ENCODE measurements at places on chromosomes 2 and 18.

- no peak for DNase-seq
These were observed 45.3 kb upstream of the CCBE1 start for GRCh38 chr18:59742325-59743111.

DNA sequence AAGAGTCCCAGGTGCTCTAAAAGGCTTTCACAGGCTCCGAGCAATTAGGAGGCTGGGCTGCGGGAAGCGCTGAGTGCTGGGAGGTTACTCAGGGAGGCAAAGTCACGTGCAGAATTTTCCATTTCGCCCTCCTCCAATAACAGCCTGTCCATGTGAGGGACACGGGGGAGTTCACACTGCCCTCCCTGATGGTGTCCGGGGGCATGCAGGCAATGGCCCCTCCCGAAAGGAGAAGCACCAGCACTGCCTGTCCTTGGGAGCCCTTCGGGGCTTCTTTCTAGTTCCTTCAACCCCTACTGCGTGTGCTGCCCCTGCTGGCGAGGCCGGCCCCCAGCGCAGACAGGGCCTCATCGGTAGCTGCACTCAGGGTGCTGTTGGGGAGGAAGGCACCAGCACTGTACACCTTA lies 63.1 kb upstream of the HPCAL1 start:
- no peak for DNase-seq

GRCh38 chr2:134564549-134564948 lies 154.3 kb downstream of the TMEM163 start:
- no peak for DNase-seq

DNA sequence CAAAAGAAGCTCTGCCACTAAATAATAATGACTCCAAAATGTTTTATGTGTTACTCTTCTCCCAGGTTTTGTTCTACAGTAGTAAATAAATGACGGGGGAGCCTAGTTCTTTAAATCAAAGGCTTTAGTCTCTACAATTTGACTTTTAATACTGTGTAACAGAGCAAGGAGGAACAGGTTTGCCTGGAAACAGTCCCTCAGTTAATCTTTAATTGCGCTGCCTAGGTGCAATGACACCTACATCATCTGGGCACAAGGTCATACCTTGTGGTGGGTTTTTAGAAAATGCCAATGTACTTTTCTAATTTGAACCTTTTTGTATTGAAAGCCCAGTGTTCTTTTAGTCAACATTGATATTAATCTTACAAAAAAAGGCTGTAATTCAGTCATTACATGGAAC lies 287.3 kb upstream of the SETBP1 start:
- no peak for DNase-seq

GRCh38 chr2:240168041-240168440 lies 27.6 kb upstream of the OTOS start:
- no peak for DNase-seq

- no peak for DNase-seq
These were observed 14.6 kb upstream of the ACYP2 start for GRCh38 chr2:54100772-54101171.

DNA sequence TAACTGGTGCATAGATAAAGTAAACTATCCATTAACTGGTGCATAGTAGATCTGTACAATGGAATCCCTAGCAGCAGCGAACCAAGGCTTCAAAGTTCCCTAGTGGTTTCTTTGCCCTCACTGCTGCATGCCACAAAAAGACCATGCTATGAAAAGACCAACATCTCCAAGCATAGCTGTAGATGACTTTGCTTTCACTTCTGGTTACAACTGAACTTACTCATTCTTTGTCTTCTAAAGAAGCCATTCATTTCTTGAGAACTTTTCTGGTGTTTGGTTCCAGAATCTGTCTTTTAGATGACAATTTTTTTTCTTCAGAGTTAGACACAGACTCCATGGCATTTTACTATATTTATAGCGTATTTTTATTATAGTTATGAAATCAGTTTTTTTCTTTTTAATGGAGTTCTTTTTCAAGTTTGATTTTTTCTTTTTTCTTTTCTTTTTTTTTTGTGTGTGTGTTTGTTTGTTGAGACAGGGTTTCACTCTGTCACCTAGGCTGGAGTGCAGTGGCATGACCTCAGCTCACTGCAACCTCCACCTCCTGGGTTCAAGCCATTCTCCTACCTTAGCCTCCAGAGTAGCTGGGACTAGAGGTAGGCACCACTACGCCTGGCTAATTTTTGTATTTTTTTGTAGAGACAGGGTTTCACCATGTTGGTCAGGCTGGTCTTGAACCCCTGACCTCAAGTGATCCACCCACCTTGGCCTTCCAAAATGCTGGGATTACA lies 63.6 kb downstream of the SLC35F5 start:
- DNase-seq = peak; percentile 77

DNA sequence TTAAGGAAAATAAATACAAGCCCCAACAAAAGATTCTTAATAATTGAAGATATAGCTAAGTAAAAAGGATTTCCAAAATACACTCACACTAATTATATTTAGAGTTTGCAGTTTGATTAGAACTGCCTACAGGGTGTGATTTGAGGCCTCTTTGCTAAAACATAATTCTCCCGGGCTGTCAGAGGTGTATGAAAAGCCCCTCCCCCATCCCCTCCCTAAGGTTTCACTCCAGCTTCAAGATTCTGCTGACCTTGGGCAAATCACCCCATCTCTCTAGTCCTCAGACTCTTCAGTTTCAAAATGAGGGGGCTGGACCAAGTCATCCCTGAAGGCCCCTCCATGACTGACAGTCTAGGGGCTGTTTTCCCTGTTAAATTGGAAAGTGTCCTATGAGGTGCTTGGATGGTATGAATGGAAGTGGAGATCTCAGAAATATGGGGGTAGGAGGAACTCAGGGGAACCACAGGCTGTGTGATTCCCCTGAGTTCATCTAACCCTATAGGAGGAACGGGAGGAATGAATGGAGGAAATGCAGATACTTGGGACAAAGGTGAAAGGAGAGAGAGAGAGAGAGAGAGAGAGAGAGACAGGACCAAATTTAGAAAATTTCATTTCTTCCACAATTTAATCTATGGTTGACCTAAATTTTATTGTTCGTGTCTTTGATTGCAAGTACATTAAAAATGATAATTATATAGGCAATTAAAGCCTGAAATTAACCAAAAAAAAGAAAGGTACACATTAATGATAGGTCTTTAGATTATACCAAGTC lies 107.5 kb downstream of the SPP2 start:
- no peak for DNase-seq

GRCh38 chr2:174970092-174970491 lies 35.1 kb downstream of the CHN1 start:
- DNase-seq = no peak

DNA sequence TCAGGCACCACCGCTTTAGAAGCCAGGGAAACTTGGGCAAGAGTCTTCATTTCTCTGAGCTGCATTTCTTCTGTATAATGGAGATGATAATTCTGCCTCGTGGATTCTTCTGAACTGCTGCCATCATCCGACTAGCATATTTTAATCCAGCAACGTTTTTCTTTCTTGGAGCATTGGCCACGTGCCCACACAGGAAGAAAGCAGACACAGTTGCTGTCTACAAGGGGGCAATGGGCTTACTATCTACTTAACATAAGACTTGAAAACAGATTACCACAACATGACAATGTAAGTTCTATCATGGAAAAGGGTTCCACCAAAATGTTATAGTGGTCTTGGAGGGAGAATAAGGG lies 176.5 kb downstream of the FAM210A start:
- no peak for DNase-seq

DNA sequence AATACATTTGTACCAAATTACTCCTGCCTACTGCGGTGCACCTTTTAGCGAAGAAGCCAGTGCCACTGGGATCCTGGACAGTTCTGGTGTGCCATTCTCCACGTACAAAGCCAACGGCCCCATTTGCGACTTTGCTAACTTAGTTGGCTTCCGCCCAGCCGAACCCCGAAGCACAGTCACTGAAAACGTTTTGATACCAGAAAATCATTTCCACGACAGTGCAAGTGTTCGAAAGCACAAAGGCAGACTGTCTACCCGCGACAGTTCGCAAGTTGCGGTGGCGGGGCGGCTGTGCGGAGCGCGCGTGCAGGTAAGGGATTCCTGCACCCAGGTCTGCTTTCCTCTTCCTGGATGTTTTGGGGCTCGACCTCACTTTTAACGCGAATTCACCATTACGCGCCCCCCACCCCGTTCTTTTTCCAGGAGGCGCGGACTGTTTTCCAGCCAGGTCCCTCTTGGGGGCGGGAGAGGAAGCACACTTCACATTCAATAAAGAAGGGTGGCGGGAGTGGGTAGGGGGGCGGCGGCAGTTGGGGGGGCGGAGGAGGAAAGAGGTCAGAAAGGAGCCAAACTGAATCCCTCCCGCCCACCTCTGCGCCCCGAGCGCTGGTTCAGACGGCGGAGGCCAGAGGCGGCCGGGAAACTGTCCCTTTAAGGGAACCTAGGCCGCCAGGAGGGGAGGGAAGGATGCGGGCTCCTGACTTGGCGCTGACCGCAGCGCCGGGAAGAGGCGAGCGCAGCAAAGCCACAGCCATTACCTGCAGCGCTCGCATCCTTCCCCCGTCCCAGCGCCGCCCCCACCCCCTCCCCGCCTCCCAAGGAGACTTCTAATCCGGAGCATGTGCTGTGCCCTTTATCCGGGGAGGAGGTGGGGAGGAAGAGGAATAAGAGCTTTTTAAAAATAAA lies 107.4 kb upstream of the KCTD1 start:
- no peak for DNase-seq

DNA sequence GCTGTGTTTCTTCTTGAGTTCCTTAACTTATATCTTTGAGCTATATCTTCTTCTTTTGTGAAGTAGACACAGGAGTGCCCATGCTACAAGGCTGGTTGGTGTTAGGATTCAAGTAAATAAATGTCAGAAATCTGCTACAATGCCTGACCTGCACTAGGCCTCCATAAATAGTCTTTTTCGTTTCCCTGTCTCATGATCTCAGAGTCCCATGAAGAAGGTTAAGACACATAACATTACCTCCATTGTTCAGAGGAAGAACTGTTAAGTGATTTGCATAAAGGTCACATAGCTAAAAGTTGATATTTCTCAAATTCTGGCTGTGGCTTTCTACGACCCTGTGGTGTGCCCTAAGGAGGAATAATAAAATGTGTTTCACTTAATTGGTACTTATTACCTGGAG lies 228.4 kb downstream of the KCNS3 start:
- no peak for DNase-seq

- no peak for DNase-seq
These were observed 308.7 kb downstream of the LRATD1 start for GRCh38 chr2:14941151-14941631.

- DNase-seq = no peak
These were observed 18.4 kb upstream of the PSD4 start for GRCh38 chr2:113155331-113155730.

DNA sequence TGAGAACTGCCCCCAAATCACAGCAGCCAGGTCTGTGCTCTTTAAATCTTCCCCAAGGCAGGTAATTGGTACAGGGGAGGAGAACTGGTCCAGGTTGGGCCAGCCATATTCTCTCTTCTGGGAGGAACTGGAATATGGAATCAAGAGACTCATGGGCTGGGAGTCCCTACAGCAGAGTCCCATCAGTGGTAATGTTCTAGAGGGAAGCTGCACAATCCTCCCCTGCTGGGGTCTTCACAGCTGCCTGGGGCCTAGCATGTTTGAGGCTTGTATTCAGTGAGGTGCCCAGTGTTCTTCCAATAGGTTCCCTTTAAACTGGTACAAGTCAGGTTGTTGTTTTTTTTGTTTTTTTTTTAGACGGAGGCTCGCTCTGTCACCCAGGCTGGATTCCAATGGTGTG lies 21.1 kb upstream of the EGR4 start:
- DNase-seq = no peak

Data from GM12864 (cell line).